ENCODE measurements at places on chromosomes 3 and 15.

DNA sequence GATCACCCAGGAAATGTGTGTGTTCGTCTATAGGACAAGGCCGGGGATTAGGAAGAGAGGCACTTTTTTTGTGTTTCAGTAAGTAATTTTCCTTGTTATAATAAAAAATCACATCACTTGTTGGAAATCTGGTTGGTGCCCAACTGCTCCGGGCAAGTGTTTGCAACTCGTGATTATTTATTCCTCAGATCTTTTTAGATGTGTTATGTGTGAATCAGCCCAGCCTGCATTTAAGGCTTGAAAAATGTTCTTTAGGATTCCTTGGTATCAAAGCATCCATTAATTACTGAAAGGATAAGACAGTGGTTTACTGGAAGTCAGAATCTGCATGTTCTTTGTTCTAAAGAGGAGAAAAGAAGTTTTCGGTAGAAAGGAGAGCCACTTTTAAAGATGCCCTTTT lies 345.6 kb downstream of the FEZF2 start:
- DNase-seq = no peak

DNA sequence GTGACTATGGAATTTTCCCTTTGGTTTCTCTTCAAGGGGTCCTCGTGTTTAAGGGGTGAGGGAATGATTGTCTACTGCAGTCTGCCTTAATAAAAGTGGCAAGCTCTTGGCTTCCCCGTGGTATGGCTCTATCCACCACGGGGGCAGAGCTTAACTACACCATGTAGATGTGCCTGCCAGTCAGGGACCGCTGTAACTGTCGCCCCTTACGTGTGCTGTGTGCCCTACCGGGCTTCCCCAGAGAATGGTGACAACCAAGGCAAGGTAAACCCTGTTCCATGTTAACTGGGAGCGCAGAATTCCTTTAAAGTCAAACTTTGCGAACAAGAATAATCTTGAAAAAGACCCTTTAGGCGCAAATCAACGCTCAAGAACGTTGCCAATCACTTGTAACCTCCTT lies 966 bp upstream of the C3orf80 start:
- no peak for DNase-seq

DNA sequence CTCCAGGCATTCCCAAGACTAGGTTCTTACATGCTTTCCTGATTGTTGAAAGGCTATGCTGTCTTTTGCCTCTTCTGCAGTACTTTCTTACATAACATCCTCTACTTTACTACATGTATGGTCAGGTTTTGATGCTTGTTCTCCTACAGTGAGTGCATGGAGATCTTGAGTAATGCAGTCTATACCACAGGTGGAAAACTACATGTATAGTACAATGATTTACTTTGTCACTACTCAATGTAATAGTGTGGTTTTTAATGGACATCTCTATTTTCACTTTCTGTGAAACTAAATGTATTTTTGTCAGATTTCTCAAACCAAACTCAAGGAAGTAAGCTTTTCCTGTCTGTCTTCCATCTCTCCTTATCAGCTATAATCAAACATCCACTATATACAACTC lies 657.0 kb downstream of the TUSC7 start:
- no peak for DNase-seq

DNA sequence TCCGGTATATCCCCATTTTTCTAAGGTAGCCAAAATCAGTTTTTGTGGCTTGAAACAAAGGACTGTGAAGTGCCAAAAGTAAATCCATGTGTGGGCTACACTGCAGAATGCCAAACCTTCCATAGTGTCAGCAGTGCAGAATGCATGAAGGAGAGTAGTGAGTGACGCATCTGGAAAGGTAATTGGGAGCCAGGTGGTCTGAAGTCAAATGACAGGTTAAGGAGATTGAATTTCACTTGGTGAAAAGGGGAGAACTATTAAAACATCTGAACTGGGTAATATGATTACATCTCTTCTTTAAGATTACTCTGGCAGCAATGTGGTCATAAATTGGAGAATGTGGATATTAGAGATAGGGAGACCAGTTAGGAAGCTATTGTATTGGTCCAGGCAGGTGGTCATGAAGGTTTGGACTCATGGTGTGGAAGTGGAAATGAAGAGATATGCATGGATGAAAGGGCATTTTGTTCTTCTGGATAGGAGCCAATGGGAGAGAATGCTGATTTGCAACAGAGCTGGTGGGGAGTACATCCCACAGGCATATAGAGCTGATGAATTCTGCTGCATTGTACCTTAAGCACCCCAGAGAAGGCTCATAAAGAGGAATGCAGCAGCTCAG lies 118.2 kb downstream of the ECT2 start:
- no peak for DNase-seq

DNA sequence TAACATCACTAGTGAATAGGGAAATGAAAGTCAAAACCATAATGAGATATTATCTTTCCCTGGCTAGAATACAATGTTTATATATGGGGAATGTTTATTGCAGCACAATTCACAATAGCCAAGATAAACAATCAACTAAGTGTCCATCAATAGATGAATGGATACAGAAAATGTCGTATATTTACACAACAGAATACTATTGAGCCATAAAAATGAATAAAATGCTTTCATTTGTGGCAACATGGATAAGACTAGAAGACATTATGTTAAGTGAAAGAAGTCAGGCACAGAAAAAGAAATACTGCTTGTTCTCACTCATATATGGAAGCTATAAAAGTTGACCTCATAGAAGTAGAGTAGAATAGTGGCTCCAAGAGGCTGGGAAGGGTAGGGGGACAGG lies 65.2 kb downstream of the SLC9C1 start:
- no peak for DNase-seq

DNA sequence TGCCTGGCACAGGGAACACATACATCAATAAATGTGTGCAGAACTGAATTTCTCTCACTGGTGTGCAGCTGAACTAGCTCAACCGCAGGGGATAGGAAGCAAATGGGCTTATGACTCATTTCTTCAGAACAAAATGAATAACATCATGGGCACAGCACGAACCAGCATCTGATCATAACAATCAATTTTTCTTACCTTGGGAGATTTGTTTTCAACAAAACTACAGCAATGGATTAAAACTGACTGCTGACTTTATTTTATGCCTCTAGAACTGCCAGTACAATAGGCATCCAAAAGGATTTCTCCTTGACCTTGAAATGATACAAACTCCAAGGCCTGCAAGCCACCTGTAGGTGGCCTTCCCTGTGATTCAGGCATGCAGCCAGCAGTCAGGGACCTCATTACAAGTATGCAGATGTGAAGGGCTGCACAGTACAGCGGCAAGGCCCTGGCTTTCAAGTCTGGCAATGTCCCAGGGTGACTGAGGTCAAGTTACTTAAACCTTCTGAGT lies 26.1 kb downstream of the TAMM41 start:
- DNase-seq = no peak

- DNase-seq = no peak
Observed at GRCh38 chr3:143222505-143222904, 102.9 kb downstream of the CHST2 start.

GRCh38 chr3:184371570-184372018 lies 6.4 kb downstream of the THPO start:
- no peak for DNase-seq

GRCh38 chr3:97967966-97968365 lies 4.3 kb downstream of the RIOX2 start:
- no peak for DNase-seq

- DNase-seq = no peak
Observed at GRCh38 chr3:105788593-105788992, 80.2 kb downstream of the CBLB start.

- DNase-seq = no peak
Observed at GRCh38 chr3:144566320-144566719, 594.7 kb downstream of the DIPK2A start.

DNA sequence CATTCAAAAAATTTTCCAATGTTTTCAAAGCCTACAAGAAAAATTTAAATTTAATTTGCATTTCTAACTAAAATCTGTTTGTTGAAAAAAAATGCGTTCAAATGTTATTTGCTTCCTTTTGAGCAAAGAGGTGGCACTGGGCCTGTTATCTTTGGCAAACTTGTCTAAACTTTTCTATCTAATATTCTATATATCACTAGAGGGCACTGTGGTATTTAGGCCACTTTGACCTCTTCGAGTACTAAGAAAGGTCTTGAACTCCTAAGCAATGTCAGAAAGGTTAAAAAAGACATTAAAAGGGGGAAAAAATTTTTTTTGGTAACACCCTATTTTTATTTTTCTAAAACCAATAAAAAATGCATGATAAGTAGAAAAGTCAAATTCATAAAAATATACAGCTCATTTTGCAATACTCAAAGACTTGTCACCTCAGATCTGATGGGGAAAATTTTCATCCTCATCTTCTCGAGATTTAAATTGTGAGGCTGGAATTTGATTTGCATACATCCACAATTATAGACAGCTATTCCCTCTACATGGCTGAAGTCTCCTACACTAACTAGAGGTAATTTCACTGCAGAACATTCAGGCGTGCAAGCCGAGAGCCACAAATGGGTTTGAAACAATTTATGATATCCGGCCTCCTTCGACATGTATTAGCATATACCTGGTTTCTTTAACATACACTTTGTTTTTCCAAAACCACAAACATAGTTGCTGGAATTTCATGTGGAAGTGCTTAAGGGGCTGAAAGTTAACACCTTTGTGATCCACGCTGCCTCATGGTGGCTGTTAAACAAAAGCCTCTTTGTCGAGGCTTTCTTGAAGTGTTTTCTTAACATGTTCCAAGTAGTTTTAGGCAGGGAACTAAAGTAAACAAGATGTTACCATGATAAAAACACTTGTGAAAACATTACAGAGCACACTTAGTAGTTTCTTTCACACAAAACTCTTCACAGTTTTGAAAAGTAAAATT lies 576.4 kb downstream of the FOXP1 start:
- no peak for DNase-seq

DNA sequence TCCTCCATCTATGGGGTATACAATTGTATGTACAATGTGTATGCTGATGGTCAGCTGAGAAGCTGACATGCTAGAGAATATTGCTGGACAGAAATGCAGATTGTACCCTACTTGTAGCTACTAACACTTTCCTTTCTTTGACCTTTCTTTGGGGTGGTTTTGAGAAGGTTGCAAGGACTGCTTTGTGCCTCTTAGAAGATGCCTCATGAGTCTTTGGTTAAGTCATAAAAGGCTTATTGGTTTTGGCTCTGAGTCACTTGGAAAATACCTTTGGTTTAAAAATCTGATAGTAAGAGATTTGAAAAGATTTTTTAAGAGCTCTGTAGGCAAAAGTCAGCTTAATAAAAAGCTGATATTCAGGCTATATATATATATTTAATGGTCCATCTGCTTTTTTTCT lies 71.5 kb downstream of the ZMAT3 start:
- DNase-seq = no peak

DNA sequence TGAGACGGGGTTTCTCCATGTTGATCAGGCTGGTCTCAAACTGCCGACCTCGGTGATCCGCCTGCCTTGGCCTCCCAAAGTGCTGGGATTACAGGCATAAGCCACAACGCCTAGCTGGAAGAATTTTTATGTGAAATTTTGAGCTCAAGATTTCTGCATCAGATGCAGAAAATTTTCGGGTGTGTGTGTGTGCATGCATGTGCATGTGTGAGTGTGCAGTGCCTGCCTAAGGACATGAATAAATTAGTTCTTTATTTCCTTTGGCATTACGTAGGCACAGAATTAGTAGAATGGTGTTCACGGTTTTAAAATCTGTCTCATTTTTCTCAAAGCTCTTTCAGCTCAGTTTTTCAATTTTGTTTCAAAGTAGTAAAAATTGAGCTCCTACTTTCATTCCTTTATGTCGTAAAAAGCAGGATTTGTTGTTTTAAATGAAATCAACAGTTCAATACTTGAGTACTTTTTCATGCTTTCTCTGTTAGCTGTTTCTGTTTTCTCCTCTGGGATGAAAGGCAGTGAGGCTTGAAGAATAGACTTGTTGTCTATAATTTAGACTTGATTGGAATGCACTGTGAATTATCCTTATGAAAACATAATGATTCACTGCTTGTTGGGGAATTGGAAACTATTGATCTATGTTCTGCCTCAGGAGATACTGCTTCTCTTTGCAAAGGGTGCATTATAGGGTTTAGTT lies 23.3 kb upstream of the RAB11A start:
- DNase-seq = no peak

- no peak for DNase-seq
Observed at GRCh38 chr15:32718227-32718820, 520 bp downstream of the GREM1 start.

DNA sequence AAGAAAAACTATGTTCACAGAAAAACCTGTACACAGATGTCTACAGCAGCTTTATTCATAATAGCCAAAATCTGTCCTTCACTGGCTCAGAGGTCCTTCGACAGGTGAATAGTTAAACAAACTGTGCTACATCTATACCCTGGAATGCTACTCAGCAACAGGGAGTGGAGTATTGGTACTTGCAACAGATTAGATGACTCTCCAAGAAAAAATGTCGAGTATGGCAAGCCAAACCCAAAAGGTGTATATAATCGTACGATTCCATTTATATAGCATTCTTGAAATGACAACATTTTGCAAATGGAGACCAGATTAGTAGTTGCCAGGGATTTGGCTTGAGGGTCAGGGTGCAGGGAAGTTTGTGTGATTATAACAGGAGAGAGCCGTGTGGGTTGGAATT lies 22.4 kb upstream of the RGMA start:
- no peak for DNase-seq

GRCh38 chr3:66490214-66490613 lies 10.6 kb downstream of the LRIG1 start:
- no peak for DNase-seq

- DNase-seq = no peak
Observed at GRCh38 chr3:123347205-123347604, 101.7 kb downstream of the ADCY5 start.

DNA sequence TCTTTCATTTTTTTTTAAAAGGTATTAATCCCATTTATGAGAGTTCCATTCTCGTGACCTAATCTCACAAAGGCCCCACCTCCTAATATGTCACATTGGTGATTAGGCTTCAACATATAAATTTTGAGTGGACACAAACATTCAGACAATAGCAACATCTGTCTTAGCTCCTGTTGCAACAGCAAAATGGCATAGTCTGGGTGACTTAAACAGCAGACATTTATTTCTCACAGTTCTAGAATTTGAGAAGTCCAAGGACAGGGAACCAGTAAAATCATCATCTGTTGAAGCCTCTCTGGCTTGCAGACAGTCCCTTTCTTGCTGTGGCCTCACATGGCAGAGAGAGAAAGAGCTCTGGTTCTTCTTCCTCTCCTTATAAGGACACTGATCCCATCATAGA lies 3.2 kb upstream of the PLSCR2 start:
- DNase-seq = no peak

DNA sequence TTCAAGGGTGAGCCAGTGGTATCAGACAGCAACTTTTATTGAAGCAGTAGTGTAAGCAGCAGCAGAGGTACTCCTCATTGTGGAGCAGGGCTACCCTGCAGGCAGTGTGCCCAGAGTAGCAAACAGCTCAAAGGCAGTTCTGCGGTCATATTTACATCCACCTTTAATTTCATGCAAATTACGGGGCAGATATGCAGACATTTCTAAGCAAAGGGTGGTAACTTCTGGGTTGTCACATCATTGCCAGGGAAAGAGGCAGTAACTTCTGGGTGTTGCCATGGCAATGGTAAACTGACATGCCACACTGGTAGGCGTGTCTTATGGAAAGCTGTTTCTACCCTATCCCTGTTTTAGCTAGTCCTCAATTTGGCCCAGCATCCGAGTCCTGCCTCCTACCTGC lies 46.5 kb upstream of the CLDN18 start:
- DNase-seq = peak; percentile 55

- DNase-seq = no peak
Observed at GRCh38 chr15:49712846-49713450, 92.1 kb downstream of the DTWD1 start.
